SHP77 treated with DMSO at 0.1 percent for 48 hours (cell line): ENCODE measurements at places on chromosomes 12 and 14.
A peak's percentile ranks its signal among the peaks of the same experiment; 100 is the strongest.

GRCh38 chr12:3613641-3614395, 122.8 kb downstream of the PRMT8 start:
- DNase-seq: no peak

DNA sequence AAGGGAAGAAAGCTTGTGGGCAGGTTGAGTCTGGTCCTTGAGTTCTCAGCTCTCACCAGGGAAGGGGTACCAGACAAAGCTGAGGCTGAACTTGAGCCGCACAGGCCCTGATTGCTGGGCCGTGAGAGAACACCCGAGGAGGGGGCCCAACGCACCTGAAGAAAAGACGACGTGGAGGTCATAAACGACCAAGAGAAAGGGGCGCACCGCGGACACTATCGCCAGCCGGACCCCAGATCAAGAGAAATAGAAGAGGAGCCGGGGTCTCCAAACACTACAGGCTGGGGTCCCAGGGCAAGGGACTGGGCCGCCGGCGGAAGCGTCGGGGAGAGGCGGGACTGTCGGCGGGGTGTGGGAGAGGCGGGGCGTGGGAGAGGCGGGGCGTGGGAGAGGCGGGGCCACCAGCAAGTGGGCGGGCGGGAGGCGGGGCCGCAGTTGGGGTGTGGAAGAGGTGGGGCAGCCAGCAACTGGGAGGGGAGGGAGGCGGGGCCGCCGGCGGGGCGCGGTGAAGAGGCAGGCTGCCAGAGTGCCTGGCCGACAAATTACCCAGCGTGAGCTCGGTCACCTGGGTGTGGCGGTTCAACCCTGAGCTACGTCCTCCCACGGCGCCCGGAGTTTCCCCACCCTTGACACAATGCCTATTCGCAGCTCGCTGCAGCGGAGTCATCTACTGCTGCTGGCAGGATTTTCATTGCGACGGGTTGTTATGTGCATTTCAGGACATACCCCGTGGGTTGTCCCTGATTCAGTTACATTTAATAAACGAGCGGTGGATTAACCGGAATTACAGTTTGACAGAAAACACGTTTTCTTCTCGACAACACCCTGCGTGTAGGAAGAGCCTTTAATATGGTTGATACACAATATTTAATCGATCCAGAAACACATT, 15.5 kb upstream of the NEMF start:
- peak; percentile 93 for DNase-seq

DNA sequence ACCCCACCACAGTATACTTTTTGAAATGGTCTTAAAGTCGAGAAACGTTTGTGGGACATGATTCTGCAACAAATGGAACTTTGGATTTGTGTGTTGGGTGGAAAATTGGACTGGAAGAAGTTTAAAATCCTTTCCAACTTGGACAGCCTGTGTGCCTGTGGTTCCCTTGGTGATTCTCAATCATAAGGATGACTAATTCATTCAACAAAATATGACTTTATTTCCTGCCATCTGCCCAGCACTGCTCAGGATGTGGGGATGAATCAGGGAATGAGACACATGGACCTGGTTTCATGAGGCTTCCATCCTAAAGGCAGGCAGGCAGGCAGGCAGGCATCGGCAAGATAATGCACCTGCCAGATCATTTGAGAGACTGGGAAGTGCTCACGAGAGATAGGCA, 57.3 kb upstream of the TMEM132D start:
- no peak for DNase-seq

GRCh38 chr14:24851406-24851805, 198.5 kb downstream of the STXBP6 start:
- DNase-seq: no peak

DNA sequence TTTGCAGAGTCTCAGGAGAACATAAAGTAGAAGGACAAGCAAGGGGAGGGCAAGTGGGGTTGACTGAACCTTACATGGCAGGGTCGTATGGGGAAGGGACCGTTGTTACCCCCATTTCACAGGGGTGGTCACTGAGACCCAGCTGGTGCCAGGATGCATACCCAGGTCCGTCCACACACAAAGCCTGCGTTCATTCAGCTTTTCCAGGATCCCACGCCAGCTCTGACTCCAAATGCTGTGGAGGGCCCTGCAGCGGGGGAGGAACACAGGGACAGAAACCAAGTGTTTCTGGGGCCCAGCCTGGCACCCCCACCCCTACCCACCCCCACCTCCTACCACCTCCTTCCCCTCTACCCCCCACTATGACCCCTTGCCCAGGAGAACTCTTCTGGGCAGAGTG, 16.5 kb upstream of the CHGA start:
- DNase-seq: no peak
